ENCODE measurements at places on chromosomes 11 and 22. TPM values are rescaled to one million over a fixed set of nuclear protein-coding genes. Genes with fewer than 3 reads are reported as not detected.

The ENDOD1 gene
- 29.8 TPM for total RNA-seq

GRCh38 chr11:132493801-132494200 is 1038.5 kb downstream of the OPCML start:
- no peaks in the 10 kb centered on the region for H3K36me3 ChIP-seq
- H3K4me3 ChIP-seq, result no peak overlapping the region
- no peak for DNase-seq
- H3K4me1 ChIP-seq, result no peaks in the 10 kb centered on the region

- H3K4me1 ChIP-seq, result peaks cover 17% of the 10 kb centered on the region
- H3K27ac ChIP-seq, result peak overlapping the region; percentile 91
- H3K36me3 ChIP-seq, result peaks cover 10% of the 10 kb centered on the region
- H3K4me3 ChIP-seq, result peak overlapping the region; percentile 43
- H3K27me3 ChIP-seq, result no peaks in the 10 kb centered on the region
Measured at GRCh38 chr11:65651589-65652510, 10.9 kb downstream of the RELA start.

DNA sequence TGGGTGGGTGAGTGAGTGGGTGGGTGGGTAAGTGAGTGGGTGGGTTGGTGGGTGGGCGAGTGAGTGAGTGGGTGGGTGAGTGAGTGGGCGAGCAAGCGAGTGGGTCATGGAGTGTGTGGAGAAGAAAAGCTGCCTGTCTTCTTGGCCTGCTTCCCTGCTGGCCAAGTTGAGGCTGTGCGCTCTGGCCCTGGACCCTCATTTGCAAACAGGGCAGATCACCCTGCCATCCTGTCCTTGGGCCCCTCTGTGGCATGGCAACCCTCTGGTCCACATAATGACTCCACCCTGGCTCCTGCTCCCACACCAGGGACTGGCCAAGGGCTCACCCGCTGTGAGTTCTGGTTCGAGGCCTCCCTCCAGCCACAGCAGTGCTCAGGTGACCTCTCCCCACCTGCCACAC is 35.1 kb downstream of the CAPN1 start:
- H3K4me3 ChIP-seq, result no peak overlapping the region
- peaks cover 6% of the 10 kb centered on the region for H3K4me1 ChIP-seq
- no peak overlapping the region for H3K27ac ChIP-seq
- no peaks in the 10 kb centered on the region for H3K27me3 ChIP-seq

DNA sequence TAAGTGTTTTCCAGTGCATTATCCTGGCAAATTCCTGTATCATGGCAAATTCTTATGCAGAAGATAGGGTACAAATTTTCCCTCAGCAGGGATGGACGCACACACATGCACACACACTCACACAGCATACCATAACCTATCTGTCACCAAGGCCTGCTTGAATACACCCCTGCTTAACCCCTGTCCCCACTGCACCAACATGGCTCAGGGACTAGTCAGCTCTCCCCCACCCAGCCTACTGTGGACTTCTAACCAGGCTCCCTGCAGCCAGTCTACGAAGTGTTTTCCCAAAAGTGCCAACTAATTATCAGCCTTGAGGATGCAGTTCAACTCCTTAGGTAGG is 63.1 kb downstream of the RAB30 start:
- peaks cover 34% of the 10 kb centered on the region for H3K4me1 ChIP-seq
- no peaks in the 10 kb centered on the region for H3K36me3 ChIP-seq
- H3K27ac ChIP-seq, result no peak overlapping the region

GRCh38 chr22:43895986-43896645 is 4.3 kb upstream of the PNPLA5 start:
- DNase-seq, result no peak
- no peak overlapping the region for H3K4me3 ChIP-seq
- H3K4me1 ChIP-seq, result peaks cover 20% of the 10 kb centered on the region

DNA sequence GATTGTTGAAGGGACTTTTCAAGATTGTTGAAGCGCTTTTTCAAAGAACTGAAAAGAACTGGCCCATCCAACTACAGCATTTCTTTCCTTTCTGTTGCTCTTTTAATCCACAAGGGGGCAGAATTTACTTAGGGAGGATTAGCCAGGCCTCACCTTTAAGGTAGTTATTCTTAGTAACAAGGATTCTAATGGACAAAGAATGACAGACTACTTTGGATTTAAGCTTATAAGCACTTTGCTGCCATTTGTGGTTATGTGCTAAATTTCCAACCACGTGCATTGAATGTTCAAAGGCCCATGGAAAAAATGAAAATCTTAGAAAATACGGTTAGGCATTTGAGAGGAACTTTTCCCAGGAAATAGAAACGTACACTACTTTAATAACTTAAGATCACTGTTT is 49.5 kb upstream of the HSPA8 start:
- no peak overlapping the region for H3K4me3 ChIP-seq
- H3K27ac ChIP-seq, result no peak overlapping the region
- no peaks in the 10 kb centered on the region for H3K36me3 ChIP-seq
- H3K27me3 ChIP-seq, result no peaks in the 10 kb centered on the region

The ANGPTL5 gene
- not detected for total RNA-seq

DNA sequence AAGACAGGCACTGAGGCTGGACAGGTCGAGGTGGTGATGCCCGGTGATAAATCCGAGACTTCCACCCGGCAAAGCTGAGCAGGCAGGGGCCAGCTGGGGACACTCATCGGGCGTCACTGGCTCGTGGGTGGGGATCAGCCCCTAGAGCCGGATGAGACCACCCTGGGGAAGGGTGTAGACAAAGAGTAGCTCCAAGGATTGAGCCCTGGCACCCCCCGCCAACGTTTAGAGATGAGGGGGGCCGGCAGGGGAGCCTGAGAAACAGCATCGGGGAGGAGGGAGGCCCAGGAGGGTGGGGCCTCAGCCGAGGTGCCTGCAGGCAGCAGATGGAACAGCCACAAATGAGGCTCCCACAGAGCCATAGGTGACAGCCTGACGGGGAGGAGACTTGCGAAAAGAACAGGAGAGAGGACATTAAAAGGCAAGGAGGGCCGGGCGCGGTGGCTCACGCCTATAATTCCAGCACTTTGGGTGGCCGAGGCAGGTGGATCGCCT is 27.4 kb upstream of the CBX7 start:
- H3K4me1 ChIP-seq, result peaks cover 33% of the 10 kb centered on the region
- H3K27me3 ChIP-seq, result no peaks in the 10 kb centered on the region
- no peak overlapping the region for H3K4me3 ChIP-seq
- no peak for DNase-seq
- no peak overlapping the region for H3K27ac ChIP-seq
- H3K36me3 ChIP-seq, result no peaks in the 10 kb centered on the region

GRCh38 chr11:40732132-40732531 is 727.3 kb downstream of the LRRC4C start:
- H3K27ac ChIP-seq, result no peak overlapping the region
- H3K4me1 ChIP-seq, result no peaks in the 10 kb centered on the region
- H3K27me3 ChIP-seq, result no peaks in the 10 kb centered on the region
- no peaks in the 10 kb centered on the region for H3K36me3 ChIP-seq

The OR52I1 gene
- not detected for total RNA-seq

The CD3D gene
- total RNA-seq, result 0.61 TPM

DNA sequence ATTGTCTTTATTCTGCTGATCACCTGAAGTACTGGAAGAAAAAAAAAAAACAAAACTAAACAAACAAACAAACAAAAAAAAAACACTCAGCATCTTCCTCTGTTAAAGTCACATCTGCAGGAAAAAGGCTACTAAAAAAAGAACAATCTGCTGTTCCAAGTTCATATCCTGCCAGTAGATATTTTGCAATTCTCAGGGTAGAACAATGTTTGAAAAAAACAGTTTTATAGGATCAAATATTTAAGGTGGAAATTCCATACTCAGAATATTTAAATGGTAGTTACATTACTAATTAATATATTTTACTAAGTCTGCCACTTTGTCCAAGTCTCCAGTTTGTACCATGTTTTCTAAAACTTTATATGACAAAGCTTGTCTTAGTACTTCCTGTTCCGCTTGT is 175.2 kb downstream of the SBF2 start:
- no peak overlapping the region for H3K4me3 ChIP-seq
- peaks cover 17% of the 10 kb centered on the region for H3K4me1 ChIP-seq
- DNase-seq, result no peak
- no peak overlapping the region for H3K27ac ChIP-seq

The PNPLA5 gene
- not detected for total RNA-seq

DNA sequence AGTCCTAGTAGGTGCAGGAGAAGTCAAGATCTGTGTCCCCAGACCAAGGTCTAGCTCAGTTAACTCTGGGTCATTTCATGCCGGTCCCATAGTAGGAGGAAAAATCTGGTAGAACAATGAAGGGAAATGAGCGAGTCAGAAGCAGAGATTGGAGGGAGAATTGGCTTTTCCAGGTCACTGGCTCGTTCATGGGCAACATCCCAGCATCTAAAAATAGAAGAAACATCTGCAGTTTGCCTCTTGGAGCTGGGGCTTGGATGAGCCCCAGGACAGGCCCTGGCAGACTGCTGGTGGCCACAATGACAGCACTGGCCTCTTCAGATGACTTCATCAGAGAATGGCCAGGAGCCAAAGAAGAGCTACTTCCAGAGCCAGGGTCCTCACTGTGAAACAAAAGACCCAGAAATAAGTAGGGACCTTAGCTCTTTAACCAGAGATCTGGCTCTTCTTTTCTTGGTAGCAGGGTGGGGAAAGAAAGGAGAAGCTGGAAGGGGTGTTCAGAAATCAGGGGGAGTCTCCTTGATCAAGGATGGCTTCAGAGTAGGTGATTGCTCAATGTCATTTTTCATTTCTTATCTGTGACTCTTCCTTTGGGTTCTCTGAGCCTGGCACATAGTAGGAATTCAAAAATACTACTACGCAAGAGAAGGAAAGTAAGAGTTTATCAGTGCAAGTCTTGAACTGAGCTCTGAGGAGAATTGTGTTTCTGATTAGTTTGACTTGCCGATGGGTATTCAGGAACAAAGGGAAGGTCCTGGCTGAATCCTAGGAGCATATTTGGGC is 102.6 kb downstream of the TMPRSS5 start:
- peaks cover 5% of the 10 kb centered on the region for H3K4me1 ChIP-seq
- H3K4me3 ChIP-seq, result no peak overlapping the region
- DNase-seq, result peak; percentile 70
- H3K27me3 ChIP-seq, result no peaks in the 10 kb centered on the region

GRCh38 chr22:17772958-17773605 is 1.2 kb downstream of the BID start:
- H3K27ac ChIP-seq, result no peak overlapping the region
- H3K36me3 ChIP-seq, result no peaks in the 10 kb centered on the region
- peaks cover 22% of the 10 kb centered on the region for H3K4me1 ChIP-seq
- peak; percentile 51 for DNase-seq
- peak overlapping the region; percentile 78 for H3K4me3 ChIP-seq

The POU2AF1 gene
- total RNA-seq, result not detected

The OMP gene
- 0.67 TPM for total RNA-seq

- no peak for DNase-seq
- no peaks in the 10 kb centered on the region for H3K4me1 ChIP-seq
- H3K27ac ChIP-seq, result no peak overlapping the region
- H3K27me3 ChIP-seq, result no peaks in the 10 kb centered on the region
- no peak overlapping the region for H3K4me3 ChIP-seq
Measured at GRCh38 chr11:59598961-59599360, 16.6 kb downstream of the OSBP start.

The PARVG gene
- total RNA-seq, result not detected

- peaks cover 10% of the 10 kb centered on the region for H3K4me1 ChIP-seq
- no peak overlapping the region for H3K27ac ChIP-seq
- H3K36me3 ChIP-seq, result no peaks in the 10 kb centered on the region
Measured at GRCh38 chr11:70566768-70567530, 168.6 kb downstream of the CTTN start.

- peak overlapping the region; percentile 30 for H3K27ac ChIP-seq
- DNase-seq, result peak; percentile 63
Measured at GRCh38 chr11:12893787-12894672, 115.1 kb upstream of the RASSF10 start.

DNA sequence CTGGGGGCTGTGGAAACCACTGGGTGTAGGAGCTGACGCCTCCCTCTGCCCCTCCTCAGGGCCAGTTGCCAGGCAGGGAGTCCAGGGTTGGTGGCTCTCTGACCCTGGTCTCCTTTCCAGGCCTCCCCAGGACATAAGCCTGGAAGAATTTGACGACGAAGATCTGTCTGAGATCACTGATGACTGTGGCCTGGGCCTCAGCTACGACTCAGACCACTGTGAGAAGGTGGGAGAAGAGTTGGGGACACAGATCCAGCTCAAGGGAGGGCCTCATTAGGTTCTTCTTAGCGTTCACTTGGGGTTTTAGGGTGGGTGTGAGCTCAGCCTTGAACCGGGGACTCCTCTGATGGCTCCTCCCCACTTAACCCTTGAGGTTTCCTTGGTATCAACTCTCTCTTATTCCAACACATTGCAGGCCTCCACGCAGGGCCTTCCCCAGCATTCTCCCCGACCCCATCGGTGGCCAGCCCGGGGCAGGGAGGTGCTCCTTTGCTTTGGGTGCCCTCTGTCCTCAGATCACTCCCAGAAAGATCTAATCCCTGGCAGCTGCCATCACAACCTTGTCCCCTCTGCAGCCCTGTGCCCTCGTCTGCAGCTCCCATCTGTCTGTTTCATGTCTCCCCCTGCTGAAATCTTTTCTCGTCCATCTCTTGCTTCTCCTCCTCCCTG is 1.2 kb downstream of the MAPK8IP2 start:
- H3K27me3 ChIP-seq, result peaks cover 18% of the 10 kb centered on the region
- H3K36me3 ChIP-seq, result no peaks in the 10 kb centered on the region
- H3K27ac ChIP-seq, result no peak overlapping the region
- DNase-seq, result no peak
- no peak overlapping the region for H3K4me3 ChIP-seq

DNA sequence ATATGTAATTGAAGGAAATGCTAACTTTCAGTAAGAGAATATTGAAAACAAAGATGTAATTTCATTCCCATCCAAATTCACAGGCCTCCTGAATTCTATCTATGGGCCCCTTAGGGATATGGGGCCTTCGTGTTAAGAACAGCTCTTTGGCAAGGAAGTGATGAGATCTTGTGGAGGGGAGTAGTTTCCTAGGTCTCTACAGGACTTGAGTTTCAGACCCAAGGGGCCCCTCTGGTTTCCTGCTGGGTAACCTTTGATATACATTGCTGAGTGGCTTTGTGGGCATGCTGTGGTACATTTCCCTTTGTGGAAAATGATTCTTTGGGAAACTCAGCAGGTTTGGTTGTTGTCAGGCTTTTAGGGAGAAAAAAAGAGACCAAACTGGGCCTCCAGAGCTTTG is 6.2 kb downstream of the STIM1 start:
- no peak overlapping the region for H3K27ac ChIP-seq
- H3K27me3 ChIP-seq, result no peaks in the 10 kb centered on the region
- no peak for DNase-seq
- peaks cover 11% of the 10 kb centered on the region for H3K4me1 ChIP-seq

DNA sequence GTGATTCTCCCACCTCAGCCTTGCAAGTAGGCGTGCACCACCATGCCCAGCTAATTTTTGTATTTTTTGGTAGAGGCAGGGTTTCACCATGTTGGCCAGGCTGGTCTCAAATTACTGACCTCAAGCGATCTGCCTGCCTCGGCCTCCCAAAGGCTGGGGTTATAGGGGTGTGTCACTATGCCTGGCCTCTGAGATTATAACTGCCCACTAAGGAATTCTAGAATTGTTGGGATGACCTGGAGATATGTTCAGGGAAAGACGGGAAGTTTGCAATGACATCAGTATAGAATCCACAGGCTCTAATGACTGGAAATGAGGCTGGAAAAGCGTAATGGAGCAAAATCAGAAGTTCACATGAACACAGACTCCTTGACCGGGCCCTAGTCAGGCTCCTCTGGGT is 62.2 kb downstream of the CLMP start:
- no peak overlapping the region for H3K4me3 ChIP-seq
- H3K27me3 ChIP-seq, result no peaks in the 10 kb centered on the region
- no peak for DNase-seq
- H3K27ac ChIP-seq, result no peak overlapping the region
- H3K4me1 ChIP-seq, result peaks cover 18% of the 10 kb centered on the region
